ENCODE measurements at places on chromosomes 12 and 14. TPM values are rescaled to one million over a fixed set of nuclear protein-coding genes. Genes with fewer than 3 reads are reported as not detected.

DNA sequence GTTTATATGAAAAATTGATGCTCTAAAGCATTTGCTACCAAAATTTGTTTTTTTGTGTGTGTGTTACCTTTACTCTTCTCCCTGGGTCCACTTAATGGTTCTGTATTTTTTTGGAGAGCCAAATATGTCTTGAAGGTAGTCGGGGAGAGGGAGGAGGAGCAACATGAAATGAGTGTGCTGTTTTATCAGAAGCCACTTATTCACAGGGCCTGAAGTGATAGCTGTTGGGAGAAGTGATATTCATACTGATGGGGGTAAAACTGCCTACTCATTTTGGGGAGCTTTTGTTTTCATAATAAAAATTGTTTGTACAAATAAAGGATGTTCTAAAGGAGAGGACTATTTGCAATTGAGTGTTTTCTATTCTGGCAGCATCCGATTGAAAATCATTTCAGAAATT lies 29.2 kb downstream of the CRADD start:
- no peak for DNase-seq

DNA sequence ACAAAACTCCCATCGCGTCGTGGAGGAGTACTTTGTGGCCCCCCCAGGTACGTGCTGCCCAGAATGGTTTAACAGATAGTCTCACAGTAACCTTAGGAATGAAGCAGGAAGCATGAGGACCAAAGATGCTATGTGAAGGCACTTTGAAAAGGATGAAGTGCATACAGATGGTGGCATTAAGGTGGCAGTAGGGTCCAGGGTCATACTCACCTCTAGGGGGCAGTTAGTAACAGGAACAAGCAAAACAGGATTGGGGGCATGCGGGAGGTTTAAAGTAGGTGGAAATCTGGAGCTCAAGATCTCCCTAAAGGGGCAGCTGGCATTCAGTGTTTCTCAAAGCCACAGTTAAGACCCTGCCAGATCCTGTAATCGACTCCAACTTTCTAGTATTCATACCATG lies 10.9 kb downstream of the GATC start:
- DNase-seq: no peak

GRCh38 chr14:30177781-30178180 lies 250.1 kb upstream of the PRKD1 start:
- no peak for DNase-seq

DNA sequence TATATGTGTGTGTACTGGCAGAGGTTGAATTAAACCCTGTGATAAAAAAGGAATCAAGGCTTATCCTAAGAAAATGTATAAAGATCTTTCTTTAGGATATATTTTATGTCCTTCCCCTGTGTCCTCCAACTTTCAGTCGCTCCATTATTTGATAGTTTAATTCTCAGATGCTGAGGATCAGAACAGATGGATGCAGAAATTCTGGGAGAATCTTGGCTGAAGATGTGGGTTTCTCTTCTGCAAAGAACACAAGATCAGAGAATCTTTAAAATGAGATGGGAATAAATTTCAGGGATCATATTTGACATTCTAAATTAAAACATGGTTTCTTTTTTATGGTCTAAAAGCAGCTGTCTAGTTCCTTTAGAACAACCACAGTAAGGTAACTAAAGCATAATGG lies 37.9 kb downstream of the LRFN5 start:
- DNase-seq: no peak

The DEGS2 gene
- not detected for total RNA-seq

The KRT72 gene
- total RNA-seq: not detected

The SLC8A3 gene
- total RNA-seq: 1.4 TPM

DNA sequence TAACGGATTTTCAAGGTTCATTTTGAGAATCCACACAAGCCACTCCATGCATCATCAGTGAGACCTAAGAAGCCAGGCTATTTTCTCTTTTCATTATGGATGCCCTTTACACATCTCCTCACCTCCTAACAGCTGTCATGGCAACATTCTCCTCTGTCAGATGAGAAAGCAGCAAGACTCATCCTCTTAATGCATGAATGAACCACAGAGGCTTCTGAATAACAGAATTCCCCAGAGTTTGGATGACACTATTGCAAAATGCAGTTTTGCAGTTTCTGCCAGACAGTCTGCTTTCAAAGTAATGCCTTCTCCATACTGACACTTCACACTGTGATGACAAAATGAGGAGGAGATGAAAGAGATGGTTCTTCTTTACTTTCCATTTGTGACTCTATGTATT lies 286.7 kb upstream of the GRIP1 start:
- no peak for DNase-seq

- no peak for DNase-seq
Observed at GRCh38 chr12:32478858-32479725, 79.7 kb downstream of the FGD4 start.

- no peak for DNase-seq
Observed at GRCh38 chr14:100246809-100247428, 8.0 kb downstream of the YY1 start.

The CAPS2 gene
- 7.3 TPM for total RNA-seq

DNA sequence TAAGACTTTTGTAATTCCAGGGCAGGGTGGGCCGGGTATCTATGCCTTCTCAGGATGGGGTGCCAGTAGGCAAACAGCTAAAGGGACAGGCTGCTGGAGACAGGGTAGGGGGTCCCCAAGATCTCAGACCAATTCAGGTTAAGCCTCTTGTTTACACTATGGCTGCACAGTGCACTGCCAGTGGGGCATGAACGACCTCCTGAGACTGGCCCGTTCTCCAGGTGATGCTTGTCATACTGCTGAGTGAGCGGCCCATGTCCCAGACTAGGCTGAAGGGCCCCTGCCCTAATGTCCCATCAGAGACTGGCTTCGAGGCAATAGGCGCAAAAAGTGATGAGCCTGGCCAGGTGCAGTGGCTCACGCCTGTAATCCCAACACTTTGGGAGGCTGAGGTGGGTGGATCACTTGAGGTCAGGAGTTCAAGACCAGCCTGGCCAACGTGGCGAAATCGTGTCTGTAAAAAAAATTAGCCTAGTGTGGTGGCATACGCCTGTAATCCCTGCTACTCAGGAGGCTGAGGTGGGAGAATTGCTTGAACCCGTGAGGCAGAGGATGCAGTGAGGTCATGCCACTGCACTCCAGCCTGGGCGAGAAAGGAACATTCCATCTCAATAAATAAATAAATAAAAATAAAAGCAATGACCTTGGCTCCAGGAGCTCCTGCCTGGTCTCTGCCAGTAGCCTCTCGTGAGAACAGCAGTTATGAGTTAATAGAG lies 12.6 kb downstream of the SLC25A29 start:
- DNase-seq: no peak

- DNase-seq: no peak
Observed at GRCh38 chr12:101172316-101172715, 37.7 kb downstream of the SLC5A8 start.

- DNase-seq: no peak
Observed at GRCh38 chr14:49908433-49908782, 15.5 kb downstream of the ARF6 start.

The FAM222A gene
- total RNA-seq: 23.6 TPM

The ERBB3 gene
- 7.2 TPM for total RNA-seq

- peak; percentile 69 for DNase-seq
Observed at GRCh38 chr12:120713861-120714482, 3.7 kb downstream of the UNC119B start.

DNA sequence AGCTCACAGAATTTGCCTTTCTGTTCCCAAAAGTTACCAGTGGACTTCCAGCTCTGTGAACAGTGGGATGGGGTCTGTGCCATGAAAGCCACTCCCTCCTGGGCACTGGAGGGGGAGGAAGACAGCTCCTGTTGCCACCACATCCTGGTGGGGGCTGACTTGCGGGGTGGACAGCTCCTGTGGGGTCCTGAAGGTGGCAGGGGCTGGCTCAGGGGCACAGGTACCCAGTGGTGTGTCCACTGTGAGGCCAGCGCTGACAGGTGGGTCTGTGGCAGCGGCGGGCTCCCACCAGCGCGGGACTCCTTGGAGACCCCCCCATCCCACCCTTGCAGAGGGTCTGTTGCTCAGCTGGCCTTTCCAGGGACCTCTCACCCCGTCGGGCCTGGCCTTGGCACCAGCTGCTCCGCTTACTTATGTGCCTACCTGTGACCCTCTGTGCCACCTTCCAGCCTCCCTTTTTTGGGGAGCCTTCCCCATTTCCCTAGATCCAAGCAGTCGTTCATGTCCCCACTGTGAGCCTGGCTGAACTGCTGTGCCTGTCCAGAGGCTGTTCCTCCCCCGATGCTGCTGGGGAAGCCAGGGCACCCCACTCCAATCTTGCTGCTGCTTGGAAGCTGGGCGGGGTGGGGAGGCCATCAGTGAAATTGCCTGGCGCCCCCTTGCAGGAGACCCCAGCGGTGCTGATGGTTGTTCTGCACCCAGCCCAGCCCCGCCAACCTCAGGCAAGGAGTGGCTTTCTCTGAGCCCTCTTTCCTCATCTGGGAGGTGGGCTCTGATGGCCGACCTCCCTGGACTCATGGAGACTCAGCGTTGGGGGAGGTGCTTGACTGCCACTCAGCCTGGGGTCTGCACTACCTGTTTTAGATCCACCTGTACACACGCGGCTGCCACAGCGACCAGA lies 2.2 kb downstream of the TEDC1 start:
- no peak for DNase-seq

The TPH2 gene
- total RNA-seq: not detected

GRCh38 chr14:67533754-67534085 lies 630 bp downstream of the PLEKHH1 start:
- no peak for DNase-seq

The LALBA gene
- not detected for total RNA-seq

- no peak for DNase-seq
Observed at GRCh38 chr14:99079061-99079727, 192.8 kb downstream of the BCL11B start.

- DNase-seq: no peak
Observed at GRCh38 chr12:24231298-24231697, 281.8 kb upstream of the SOX5 start.

DNA sequence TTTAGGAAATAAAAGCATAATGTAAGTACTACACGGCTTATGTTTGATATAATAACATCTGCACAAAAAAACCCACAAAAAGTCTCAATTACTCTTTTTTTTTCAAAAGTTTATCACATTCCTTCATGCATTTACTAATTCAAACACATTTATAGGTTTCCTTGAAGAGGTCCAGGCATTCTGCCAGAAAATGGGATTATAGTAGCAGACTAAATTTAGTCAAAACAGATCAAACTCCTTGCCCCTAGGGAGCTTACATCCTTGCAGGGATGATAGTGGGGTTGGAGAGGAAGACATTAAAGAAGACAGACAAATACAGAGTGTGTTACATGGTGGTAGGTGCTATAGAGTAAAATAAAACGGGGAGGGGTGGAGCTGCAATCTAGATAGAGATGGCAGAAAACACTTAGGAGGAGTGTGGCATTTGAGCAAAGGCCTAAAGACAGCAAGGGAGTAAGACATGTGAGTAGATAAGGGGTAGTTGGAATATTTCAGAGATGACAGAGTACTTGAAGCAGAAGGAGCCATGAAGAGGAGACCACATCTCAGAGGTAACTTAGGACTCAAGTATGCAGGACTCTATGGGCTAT lies 266.9 kb downstream of the PPFIA2 start:
- no peak for DNase-seq

GRCh38 chr12:6202846-6203245 lies 2.6 kb downstream of the CD9 start:
- no peak for DNase-seq

- no peak for DNase-seq
Observed at GRCh38 chr14:91878274-91878673, 10.9 kb upstream of the TC2N start.

DNA sequence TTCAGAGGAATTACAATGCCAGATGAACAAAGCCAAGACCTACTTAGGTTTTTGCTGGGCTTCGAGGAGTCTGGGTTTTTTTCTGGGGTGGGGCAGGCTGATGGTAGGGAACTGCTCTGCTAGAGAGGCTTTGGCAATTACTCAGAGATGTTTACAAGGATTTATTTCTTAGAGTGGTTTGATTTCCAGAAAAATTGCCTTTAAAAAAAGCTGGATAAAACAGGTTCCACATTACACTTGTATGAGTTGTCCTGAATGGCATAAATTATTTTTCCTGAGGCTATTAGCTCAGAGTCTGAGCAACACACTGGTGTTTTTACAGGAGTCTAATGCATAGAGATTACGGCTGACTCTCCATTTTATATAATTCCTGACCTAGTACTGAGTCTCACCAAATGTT lies 118.5 kb upstream of the FRMD6 start:
- DNase-seq: no peak

- DNase-seq: no peak
Observed at GRCh38 chr12:15336768-15337553, 14.7 kb downstream of the PTPRO start.

DNA sequence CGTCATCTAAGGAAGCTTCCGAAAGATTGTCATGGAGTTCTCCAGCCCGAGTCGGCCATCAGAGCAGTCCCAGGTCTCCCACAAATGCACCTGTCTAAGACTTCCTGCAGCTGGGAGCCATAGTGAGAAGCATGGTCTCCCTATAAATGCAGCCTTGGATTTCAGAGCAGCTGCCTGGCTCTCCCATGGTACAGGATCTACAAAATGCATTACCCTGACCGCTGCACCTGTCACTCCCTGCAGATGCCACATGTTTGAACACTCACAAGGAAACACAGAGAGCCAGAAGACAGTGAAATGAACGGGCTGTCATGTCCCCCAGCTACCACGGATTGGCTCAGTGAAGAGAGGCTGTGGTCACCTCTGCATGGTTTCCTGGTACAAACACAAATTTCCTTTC lies 702.7 kb downstream of the MED13L start:
- DNase-seq: no peak

The LTA4H gene
- total RNA-seq: 45.5 TPM

The HOXC13 gene
- total RNA-seq: not detected

GRCh38 chr12:6551496-6552139 lies 4.2 kb downstream of the IFFO1 start:
- peak; percentile 77 for DNase-seq

- DNase-seq: no peak
Observed at GRCh38 chr12:44389896-44390295, 486.2 kb downstream of the NELL2 start.

DNA sequence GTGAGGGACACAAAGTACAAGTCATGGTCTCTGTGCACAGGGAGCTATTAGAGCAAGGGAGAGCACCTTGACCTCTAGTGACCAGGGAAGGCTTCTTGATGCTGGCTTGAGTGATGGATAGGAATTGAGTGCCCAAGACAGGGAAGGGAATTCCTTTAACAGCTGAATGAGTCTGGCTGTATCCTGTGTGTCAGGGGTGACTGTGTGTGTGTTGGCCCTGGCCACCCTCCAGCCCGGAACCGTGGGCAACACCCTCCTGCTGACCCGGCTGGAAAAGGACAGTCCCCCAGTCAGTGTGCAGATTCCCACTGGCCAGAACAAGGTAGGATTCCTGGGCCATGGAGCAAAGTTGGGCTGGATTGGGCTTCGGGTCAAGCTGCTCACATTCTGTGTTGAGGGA lies 5.5 kb upstream of the PFDN5 start:
- DNase-seq: no peak

The CELA1 gene
- total RNA-seq: not detected

The CFAP54 gene
- not detected for total RNA-seq

DNA sequence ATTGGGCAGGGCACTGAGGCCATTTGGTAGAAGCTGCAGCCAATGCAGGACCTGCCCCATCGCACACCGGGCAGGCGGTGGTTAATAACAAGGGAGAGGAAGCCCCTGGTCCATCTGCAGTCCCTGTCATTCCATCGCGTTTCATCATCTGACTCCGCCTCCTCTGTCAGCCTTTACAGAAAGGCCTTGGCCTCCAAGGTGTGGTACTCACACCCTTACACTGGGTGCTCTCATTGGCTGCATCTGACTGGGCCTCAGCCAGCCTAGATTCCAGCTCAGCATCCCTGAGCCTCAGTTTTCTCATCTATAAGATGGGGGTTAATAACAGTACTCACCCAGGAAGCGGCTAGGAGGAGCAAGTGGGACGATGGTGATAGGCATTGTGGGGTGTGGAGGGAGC lies 14.7 kb upstream of the HHIPL1 start:
- DNase-seq: no peak

GRCh38 chr12:27094726-27095125 lies 12.3 kb upstream of the C12orf71 start:
- DNase-seq: no peak
